ENCODE measurements at places on chromosomes 3 and 15.

DNA sequence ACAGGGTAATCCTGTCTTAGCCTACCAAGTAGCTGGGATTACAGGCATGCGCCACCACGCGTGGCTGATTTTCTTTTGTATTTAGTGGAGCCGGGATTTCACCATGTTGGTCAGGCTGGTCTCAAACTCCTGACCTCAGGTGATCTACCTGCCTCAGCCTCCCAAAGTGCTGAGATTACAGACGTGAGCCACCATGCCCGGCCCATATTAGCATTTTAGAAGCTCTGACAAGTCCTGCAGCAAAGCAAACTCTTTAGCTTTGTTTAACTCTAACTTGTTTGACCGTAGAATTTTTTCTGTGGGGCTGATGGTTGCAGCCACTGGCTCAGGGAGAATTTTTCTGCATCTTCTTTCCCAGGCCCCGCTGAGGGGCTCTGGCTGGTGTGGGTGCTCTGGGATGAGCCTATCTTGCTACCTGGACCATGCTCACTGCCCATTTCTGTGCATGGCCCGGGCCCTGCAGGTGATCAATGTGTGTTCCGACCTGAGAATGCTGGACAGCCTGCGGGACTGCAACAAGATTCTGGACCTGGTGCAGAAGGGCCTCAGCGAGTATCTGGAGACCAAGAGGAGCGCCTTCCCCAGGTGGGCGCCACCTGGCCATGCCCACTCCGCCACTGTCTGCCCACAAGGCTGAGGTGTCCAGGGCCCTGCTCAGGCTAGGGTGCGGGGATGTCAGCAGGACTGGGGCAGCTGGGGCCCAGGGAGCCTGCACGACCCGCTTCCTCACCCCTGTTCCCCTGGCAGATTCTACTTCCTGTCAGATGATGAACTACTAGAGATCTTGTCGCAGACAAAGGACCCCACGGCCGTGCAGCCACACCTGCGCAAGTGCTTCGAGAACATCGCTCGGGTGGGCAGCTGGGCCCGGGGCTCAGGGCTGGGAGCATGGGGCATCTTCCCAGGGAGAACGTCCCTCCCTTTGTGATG is 41.3 kb downstream of the DNAH1 start:
- DNase-seq = no peak

- no peak for DNase-seq
Measured at GRCh38 chr3:49166752-49167556, 823 bp upstream of the CCDC71 start.

- DNase-seq = no peak
Measured at GRCh38 chr3:142489572-142490323, 41.9 kb upstream of the XRN1 start.

- DNase-seq = no peak
Measured at GRCh38 chr15:70323111-70323851, 225.6 kb upstream of the TLE3 start.

- DNase-seq = no peak
Measured at GRCh38 chr15:33543957-33544356, 233.2 kb downstream of the RYR3 start.

DNA sequence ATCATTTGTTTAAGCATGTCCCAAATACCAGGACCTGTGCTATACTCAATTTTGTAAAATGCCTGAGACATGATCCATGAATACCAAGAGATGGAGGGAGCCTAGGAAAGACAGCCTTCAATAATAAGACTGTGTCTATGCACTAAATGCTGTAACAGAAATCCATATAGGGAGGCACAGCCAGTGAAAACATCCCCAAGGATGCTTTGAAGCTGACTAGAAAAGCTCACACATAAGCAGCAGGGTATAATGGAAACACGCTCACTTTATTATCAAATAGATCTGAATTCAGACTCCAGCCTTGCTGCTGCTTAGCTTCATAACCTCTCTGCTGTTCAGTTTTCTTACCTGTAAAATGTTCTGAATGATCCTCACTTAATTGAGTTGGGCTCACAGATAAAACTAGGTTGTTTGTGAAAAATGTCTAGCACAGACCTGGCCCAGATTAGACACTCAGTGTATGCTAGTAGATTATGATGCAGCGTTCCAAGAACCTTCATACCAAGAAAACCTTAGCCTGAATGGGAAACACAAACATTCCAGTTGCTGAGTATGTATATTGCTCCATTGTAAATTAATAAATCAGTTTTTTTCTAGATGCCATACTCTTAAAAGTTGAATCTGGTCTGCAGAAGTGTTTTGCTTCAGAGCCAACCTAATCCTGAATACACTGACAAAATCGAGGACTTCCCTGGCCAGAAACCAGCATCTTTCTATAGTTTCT is 3.8 kb upstream of the LARP6 start:
- DNase-seq = no peak

DNA sequence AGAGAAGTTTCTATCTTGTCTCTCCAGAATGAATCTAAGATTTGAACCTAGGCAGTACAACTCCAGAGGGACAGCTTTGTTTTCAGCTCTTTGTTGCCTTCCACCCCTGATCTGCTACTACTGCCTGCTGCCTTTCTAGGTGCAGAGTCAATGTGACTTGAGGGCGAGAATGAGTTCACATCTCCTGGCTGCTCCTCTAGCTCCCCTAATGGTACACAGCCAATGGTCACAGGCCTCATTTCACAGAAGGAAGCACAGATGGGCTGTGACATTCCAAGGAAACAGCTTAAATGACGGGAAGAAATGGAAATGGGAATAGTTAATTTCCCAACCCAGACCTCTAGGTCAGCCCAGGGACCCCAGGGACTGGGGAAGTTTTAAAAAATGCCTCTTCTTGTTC is 32.4 kb downstream of the FAM43A start:
- DNase-seq = no peak

- DNase-seq = no peak
Measured at GRCh38 chr3:110995461-110996231, 76.0 kb upstream of the NECTIN3 start.

DNA sequence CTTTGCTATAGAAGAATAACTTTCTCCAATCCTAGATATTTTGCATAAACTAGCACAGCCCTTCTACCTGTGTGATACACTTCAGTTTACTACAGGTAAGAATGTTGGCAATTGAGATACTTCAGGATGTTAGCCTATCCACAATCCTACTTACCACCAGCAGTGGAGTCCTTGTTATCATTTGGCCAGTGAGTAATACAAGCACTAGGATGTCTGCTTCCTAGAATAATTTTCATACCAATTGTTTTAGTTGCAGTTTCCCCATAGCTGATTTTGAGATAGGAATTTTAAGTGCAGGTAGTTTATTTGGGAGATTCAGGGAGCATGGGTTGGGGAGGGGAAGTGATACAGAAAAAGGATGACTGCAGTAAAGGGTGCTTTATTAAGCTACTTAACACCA is 147.2 kb downstream of the EPHA6 start:
- DNase-seq = no peak

DNA sequence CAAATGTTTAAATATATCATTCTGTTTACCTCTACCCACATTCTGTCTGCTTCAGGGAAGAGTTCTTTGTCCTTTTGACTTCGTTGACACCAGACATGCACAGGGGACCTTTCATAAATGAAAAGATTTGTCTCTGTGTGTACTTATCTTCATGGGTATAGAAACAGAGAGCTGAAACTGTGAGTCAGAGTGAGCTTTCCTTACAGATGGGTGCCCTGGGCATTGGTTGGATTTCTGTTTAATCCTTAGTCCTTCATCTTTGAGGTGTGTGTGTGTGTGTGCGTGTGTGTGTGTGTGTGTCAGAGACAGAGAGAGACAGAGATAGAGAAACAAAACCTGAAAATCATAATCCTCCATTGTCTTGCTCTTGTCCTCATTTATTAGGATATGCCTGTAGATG is 517.4 kb downstream of the TUSC7 start:
- no peak for DNase-seq

DNA sequence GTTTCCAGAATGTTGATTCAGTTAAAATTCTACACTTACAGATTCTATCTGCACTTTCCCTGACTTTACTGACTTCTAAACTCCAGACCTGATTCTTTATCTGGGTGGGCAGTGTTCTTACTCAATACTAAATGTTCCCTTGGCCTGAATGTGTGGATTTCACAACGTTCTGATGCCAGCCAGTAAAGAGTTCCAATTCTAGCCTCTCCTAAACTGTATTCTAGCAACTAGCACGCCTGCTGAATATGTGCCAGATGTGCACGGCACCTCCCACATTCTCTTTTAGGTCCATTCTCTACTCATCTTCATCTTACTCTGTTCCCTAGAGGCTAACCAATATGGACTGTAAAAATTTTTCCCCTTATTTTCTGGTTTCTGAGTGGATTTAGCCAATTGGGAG is 479.5 kb upstream of the AGTR1 start:
- DNase-seq = no peak

- DNase-seq = no peak
Measured at GRCh38 chr3:120566243-120566975, 29.7 kb upstream of the NDUFB4 start.

DNA sequence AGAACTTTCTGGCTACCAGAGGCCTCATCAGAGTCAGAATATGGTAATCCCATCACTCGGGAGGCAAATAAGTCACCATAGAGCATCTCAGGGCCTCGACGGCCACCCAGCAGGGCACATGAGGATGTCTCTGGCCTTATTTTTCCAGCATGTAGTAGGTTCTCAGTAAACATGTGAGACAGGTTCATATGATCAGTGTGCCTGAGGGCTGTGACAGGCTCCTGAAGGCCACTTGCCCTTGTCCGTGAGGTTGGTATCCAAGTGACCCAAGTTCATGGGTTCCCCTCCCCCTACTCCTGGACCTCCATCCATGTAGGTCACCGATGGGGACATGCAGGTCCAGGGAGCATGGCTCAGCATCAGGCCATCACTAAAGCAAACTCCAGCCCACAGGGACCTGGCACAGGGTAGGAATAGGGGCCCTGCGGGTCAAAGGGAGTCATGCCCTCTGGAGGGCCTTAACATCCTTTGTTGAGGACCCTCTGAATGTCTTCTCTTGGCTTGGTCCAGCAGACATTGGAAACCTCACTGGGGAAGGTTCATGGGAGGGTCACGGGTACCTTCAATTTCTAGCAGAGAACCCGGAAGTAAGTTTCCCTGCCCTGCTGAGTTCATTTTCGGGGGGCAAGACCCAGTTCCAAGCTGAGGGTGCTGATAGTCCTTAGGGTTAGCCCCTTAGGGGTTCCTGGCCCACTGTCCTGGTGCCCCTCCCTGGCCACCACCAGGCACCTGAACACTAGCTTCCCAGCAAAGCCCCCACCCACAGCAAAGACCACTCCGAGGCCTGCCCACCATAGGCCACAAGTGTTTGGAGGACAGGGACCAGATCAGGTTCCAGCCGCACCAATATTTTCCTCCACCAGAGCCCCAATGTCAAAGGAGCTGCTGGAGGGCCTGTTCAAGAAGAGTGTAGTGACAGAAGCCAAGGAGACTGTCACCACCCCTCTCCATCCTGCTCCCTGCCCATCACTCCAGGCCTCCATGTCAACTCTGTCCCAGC is 61.1 kb downstream of the ZNF445 start:
- DNase-seq = no peak

- no peak for DNase-seq
Measured at GRCh38 chr3:135349254-135349948, 554.3 kb downstream of the EPHB1 start.

- DNase-seq = no peak
Measured at GRCh38 chr15:44813231-44813630, 76.9 kb downstream of the TRIM69 start.

GRCh38 chr3:60333710-60334109 is 917.5 kb downstream of the FHIT start:
- DNase-seq = no peak

DNA sequence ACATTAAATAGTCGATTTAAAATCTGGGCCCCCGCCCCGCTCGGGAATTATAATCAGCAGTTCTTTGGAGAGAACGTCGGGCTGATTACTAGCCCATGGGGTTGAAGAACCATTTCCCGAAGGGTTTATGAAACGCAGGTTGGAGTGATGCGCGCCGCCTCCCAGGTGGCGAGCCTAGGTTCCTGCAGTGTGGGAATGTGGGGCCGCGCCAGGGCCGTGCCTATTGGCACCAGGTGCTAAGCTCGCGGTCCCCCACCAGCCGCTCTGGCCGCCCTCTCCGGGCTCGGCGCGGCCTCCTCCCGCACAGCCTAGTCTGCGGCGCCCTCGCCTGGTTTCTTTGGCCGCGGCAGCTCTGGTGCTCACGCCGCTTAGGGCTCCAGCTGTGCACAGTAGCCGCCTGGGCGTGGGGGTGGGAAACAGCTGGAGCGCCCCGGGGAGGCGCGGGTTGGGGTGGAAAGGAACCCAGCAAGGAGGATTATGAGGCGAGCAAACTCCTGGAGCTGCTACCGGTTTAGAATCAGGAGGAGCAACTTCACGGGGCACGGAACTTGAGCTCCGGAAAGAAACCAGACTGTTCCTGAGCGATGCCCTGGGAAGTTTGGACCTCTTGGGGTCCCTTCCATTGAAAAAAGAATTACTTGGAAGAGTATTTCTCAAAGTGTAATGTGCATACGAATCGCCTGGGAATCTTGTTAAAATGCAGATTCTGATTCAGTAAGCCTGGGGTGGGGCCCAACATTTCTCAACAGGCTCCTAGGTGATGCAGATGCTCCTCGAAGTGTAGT is 5.6 kb upstream of the MECOM start:
- DNase-seq = no peak

DNA sequence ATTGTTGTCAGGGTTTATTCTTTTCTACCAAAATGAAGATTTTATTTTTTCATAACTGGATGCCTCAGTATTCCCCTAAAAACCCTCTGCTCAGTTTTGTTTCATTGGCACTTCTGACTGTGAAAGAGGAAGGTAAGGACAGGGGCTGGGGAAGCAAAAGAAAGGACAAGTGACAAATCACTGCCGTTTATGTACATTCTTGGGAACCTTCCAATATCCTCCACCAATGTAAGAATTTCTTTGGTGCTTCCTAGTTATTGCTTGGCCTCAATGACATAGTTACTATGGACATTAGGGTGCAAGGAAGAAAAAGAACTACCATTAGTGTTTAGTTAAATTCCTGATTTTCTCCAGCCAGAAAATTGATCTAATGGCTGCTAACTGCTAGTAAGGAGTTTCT is 131.0 kb upstream of the C15orf61 start:
- DNase-seq = no peak

GRCh38 chr3:42705962-42706585 is 3.5 kb upstream of the HHATL start:
- DNase-seq = no peak

DNA sequence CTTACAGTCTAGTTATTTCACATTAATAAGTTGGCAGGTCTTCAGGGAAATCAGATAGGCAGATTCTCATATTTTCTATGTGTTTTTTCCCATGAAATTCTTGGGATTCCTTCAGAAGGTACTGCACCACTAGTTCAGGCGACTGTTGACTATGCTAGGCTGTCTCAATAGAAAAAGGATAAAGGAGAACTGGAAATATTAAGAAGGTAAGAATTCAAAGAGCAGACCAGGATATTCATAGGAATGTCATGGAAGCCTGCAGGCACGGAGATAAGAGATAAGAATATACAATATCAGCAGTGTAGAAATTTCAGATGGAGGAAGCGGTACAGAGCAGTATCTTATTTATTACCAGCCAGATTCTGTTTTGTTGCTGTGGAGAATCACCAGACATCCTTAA is 432.1 kb upstream of the MDFIC2 start:
- DNase-seq = no peak

DNA sequence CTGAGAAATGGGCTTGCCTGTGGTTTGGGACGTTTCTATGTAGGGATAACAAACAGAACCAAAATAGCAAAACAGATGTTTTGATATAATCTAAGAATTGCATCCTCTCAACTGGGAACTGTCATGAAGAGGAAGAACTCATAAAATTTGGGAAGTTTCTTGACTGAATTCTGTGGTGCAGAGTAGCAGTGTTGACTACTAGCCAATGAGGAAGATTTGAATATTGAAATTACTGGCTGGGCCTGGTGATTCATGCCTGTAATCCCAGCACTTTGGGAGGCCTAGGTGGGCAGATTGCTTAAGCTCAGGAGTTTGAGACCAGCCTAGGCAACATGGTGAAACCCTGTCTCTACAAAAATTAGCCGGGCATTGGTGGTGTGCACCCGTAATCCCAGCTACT is 42.2 kb downstream of the ZNF609 start:
- no peak for DNase-seq

Measured in effector CD4-positive, alpha-beta T cell (primary cell).